ENCODE measurements at places on chromosomes 12 and 14. TPM values are rescaled to one million over a fixed set of nuclear protein-coding genes. Genes with fewer than 3 reads are reported as not detected.

KHNYN gene
- polyA plus RNA-seq: 26.5 TPM

PPP1R1A gene
- polyA plus RNA-seq: not detected

LPAR5 gene
- 63.6 TPM for polyA plus RNA-seq

TMEM253 gene
- not detected for polyA plus RNA-seq

MED13L gene
- polyA plus RNA-seq: 10.7 TPM

OAS1 gene
- 115 TPM for polyA plus RNA-seq

CARMIL3 gene
- 0.35 TPM for polyA plus RNA-seq

BCL2L14 gene
- not detected for polyA plus RNA-seq

FERMT2 gene
- polyA plus RNA-seq: not detected

BICDL1 gene
- polyA plus RNA-seq: 1.1 TPM

ZNF891 gene
- 0.63 TPM for polyA plus RNA-seq

MGP gene
- polyA plus RNA-seq: not detected

CPNE6 gene
- not detected for polyA plus RNA-seq

ACSS3 gene
- polyA plus RNA-seq: not detected

PFDN5 gene
- 1,442 TPM for polyA plus RNA-seq

THTPA gene
- 18.1 TPM for polyA plus RNA-seq

ANKS1B gene
- not detected for polyA plus RNA-seq
